CD4-positive, CD25-positive, alpha-beta regulatory T cell (primary cell): ENCODE measurements at places on chromosomes 11 and 22. TPM values are rescaled to one million over a fixed set of nuclear protein-coding genes. Genes with fewer than 3 reads are reported as not detected.

OR52H1 gene
- not detected for polyA plus RNA-seq

TBC1D10A gene
- polyA plus RNA-seq, result 58.0 TPM

EED gene
- polyA plus RNA-seq, result 29.8 TPM

FOLR1 gene
- not detected for polyA plus RNA-seq

RAB6A gene
- 119 TPM for polyA plus RNA-seq

TREH gene
- polyA plus RNA-seq, result not detected

SLC17A6 gene
- not detected for polyA plus RNA-seq

USH1C gene
- polyA plus RNA-seq, result not detected

DEFB131B gene
- polyA plus RNA-seq, result not detected

OLFML1 gene
- polyA plus RNA-seq, result not detected

PYGM gene
- polyA plus RNA-seq, result not detected

DDX25 gene
- not detected for polyA plus RNA-seq

KCNJ11 gene
- polyA plus RNA-seq, result not detected

SRRD gene
- 34.7 TPM for polyA plus RNA-seq

BATF2 gene
- not detected for polyA plus RNA-seq

GGTLC3 gene
- polyA plus RNA-seq, result not detected

C11orf86 gene
- polyA plus RNA-seq, result not detected

DCHS1 gene
- 1.6 TPM for polyA plus RNA-seq

WNT11 gene
- 1.2 TPM for polyA plus RNA-seq

MLC1 gene
- polyA plus RNA-seq, result not detected

OR52A1 gene
- polyA plus RNA-seq, result not detected

OR5B21 gene
- not detected for polyA plus RNA-seq

TTC12 gene
- 10.6 TPM for polyA plus RNA-seq

GUCY1A2 gene
- not detected for polyA plus RNA-seq

WNT7B gene
- not detected for polyA plus RNA-seq

OR51B5 gene
- polyA plus RNA-seq, result not detected

KCNJ4 gene
- not detected for polyA plus RNA-seq

OR5A1 gene
- not detected for polyA plus RNA-seq

OR51B2 gene
- not detected for polyA plus RNA-seq

CABP4 gene
- polyA plus RNA-seq, result 0.96 TPM

TSPO gene
- polyA plus RNA-seq, result 386 TPM

PISD gene
- polyA plus RNA-seq, result 12.7 TPM

NXPE2 gene
- not detected for polyA plus RNA-seq

SEPTIN3 gene
- polyA plus RNA-seq, result 0.39 TPM

STK33 gene
- polyA plus RNA-seq, result not detected

MMP27 gene
- not detected for polyA plus RNA-seq

HIC2 gene
- 0.29 TPM for polyA plus RNA-seq

KLHDC7B gene
- 5.6 TPM for polyA plus RNA-seq

PTPN5 gene
- not detected for polyA plus RNA-seq

PRG3 gene
- polyA plus RNA-seq, result not detected

OVCH2 gene
- not detected for polyA plus RNA-seq

SLC6A5 gene
- not detected for polyA plus RNA-seq

HEPHL1 gene
- not detected for polyA plus RNA-seq

HIKESHI gene
- polyA plus RNA-seq, result 92.1 TPM

TMEM86A gene
- polyA plus RNA-seq, result 1.2 TPM

UBQLN3 gene
- polyA plus RNA-seq, result not detected

LRRC10B gene
- not detected for polyA plus RNA-seq

INS gene
- not detected for polyA plus RNA-seq

SULT4A1 gene
- polyA plus RNA-seq, result not detected

KCNJ1 gene
- not detected for polyA plus RNA-seq

PACSIN3 gene
- polyA plus RNA-seq, result not detected

SYT13 gene
- polyA plus RNA-seq, result not detected

CALCA gene
- not detected for polyA plus RNA-seq

TTC28 gene
- 0.02 TPM for polyA plus RNA-seq

MRPL40 gene
- polyA plus RNA-seq, result 59.5 TPM

C11orf65 gene
- 0.56 TPM for polyA plus RNA-seq

TIMP3 gene
- not detected for polyA plus RNA-seq

RTN4R gene
- polyA plus RNA-seq, result 2.5 TPM

OR4D5 gene
- polyA plus RNA-seq, result not detected

ZNF70 gene
- polyA plus RNA-seq, result 0.06 TPM
